Muscle of leg (tissue), 16 donors: ENCODE measurements at places on chromosomes 6 and 20.
A peak's percentile ranks its signal among the peaks of the same experiment; 100 is the strongest.

GRCh38 chr6:136037876-136038460, 186.5 kb downstream of the PDE7B start:
- DNase-seq: peak; percentile 86

GRCh38 chr20:51583499-51583898, 41.0 kb upstream of the NFATC2 start:
- no peak for DNase-seq

DNA sequence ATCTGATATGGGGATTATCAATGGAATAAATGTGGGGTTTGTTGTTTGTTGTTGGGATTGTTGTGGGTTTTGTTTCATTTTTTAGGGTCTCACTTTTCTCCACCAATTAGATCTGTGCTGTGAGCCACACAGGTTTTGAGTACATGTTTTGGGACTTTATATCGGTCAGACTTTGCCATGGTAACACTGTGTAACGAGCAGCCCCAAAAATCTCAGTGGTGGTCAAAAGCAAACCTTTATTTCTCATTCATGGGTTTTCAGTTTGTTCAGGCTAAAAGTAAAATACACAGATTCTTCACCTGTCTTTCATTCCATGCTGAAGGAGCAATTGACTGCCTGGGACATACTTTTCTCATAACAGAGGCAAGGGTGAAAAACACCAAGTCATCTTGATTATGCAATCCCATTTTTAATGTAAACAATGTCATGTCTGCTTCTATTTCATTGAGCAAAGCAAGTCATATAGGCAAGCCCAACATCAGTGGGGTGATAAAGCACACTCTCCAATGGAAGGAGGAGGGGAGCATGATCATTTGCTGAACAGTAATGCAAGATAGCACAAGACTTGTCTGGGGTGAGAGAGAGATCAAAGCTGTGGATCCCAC, 101.1 kb upstream of the PLCB4 start:
- no peak for DNase-seq

GRCh38 chr6:52754443-52754842, 8.8 kb downstream of the GSTA2 start:
- no peak for DNase-seq

- peak; percentile 50 for DNase-seq
Measured at GRCh38 chr6:25257686-25258348, 21.4 kb upstream of the CARMIL1 start.

GRCh38 chr20:46232539-46232938, 75.8 kb downstream of the CDH22 start:
- no peak for DNase-seq

- DNase-seq: no peak
Measured at GRCh38 chr6:40410821-40411220, 176.3 kb downstream of the LRFN2 start.

DNA sequence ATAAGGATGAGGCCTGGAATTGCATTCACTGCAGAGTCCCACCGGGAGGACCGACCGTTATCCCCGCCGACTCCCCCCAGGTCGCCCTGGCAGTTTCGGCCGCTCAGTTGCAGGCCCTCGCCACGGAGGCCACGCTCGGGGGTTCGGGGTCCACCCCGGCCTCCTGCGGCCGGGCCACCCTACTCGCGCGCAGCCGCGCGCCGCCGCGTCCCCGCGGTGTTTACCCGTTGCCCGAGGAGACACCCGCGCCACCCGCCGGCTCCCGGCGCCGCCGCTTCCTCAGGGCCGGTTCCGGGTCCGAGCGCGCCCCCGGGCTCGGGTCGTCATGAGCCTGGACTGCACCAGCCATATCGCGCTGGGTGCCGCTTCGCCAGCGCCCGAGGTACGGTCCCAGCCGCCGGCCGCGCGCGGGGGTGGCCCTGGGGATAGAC, at the start of gene CCDC170:
Gene CCDC170 (plus strand): TSS at position 214 of the 431 bp plus-strand sequence. CDS start 112 bp downstream, at position 326.
- DNase-seq: peak; percentile 62

- no peak for DNase-seq
Measured at GRCh38 chr6:1911474-1911873, 301.8 kb downstream of the FOXC1 start.

DNA sequence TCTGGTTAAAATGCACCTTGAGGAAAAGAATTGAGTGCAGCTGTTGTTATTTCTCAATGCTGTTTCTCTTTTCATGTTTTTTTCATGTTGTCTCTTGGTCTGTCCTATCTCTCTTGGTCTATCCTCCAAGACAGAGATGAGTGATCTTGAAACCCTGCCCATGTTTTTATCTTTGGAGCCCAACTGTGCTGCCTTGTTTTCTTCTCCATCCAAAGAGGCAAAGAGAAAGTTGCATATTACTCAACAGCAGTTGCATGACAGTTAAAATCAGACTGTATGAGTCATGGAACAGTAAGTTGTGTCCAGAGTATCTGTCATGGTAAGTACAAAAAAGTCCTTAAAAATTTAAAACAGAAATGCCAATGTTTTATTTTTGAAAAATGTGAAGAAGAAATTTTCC, 26.2 kb downstream of the BCAS1 start:
- DNase-seq: peak; percentile 38
